Epithelial cell of proximal tubule (primary cell): ENCODE measurements at places on chromosomes 5 and 9. TPM values are rescaled to one million over a fixed set of nuclear protein-coding genes. Genes with fewer than 3 reads are reported as not detected.

Gene HEMGN
- total RNA-seq: not detected in 2 replicates

Gene PCDHGB3
- 0.14 and 1.1 TPM in 2 replicates for total RNA-seq

Gene CLIC3
- 2.2 and 2.4 TPM in 2 replicates for total RNA-seq

Gene TSLP
- 0.07 and 0.46 TPM in 2 replicates for total RNA-seq

Gene AHRR
- total RNA-seq: 0.29 and 0.65 TPM in 2 replicates

Gene ACSL6
- 0.35 TPM in 1 of 2 replicates, not detected in the other for total RNA-seq

Gene RRAGA
- total RNA-seq: 36.0 and 51.9 TPM in 2 replicates

Gene COMMD10
- 32.2 and 33.6 TPM in 2 replicates for total RNA-seq

Gene SPTLC1
- total RNA-seq: 84.4 and 91.8 TPM in 2 replicates

Gene SKIC3
- 39.8 and 43.5 TPM in 2 replicates for total RNA-seq

Gene SAXO1
- not detected in 2 replicates for total RNA-seq

Gene GPSM1
- 21.1 and 28.2 TPM in 2 replicates for total RNA-seq

Gene PCDHB7
- not detected in 2 replicates for total RNA-seq

Gene ORM2
- not detected in 2 replicates for total RNA-seq

Gene ALDH1B1
- 47.5 and 79.3 TPM in 2 replicates for total RNA-seq

Gene ANKRD33B
- total RNA-seq: 2.3 and 3.9 TPM in 2 replicates

Gene FLT4
- total RNA-seq: 0.29 and 3.8 TPM in 2 replicates

Gene ERMP1
- 13.2 and 21.3 TPM in 2 replicates for total RNA-seq

Gene NSG2
- not detected in 2 replicates for total RNA-seq

Gene TTC1
- total RNA-seq: 50.3 and 65.1 TPM in 2 replicates

Gene SVEP1
- total RNA-seq: 0.29 and 0.35 TPM in 2 replicates

Gene AMBP
- total RNA-seq: not detected in 2 replicates

Gene QRFP
- not detected in 2 replicates for total RNA-seq

Gene ORM1
- total RNA-seq: not detected in 2 replicates

Gene PCDHGA9
- total RNA-seq: 1.1 and 1.9 TPM in 2 replicates

Gene SLC36A2
- not detected in 2 replicates for total RNA-seq

Gene CDH18
- total RNA-seq: not detected in 2 replicates

Gene SPATA31C1
- total RNA-seq: 0.14 TPM in 1 of 2 replicates, not detected in the other
